ENCODE measurements at places on chromosomes 4 and X.

GRCh38 chrX:151346931-151347543 lies 50.0 kb upstream of the VMA21 start:
- no peak for DNase-seq

GRCh38 chr4:8703857-8704495 lies 111.4 kb downstream of the CPZ start:
- DNase-seq = no peak

GRCh38 chrX:107563824-107564223 lies 64.5 kb upstream of the PRPS1 start:
- no peak for DNase-seq

DNA sequence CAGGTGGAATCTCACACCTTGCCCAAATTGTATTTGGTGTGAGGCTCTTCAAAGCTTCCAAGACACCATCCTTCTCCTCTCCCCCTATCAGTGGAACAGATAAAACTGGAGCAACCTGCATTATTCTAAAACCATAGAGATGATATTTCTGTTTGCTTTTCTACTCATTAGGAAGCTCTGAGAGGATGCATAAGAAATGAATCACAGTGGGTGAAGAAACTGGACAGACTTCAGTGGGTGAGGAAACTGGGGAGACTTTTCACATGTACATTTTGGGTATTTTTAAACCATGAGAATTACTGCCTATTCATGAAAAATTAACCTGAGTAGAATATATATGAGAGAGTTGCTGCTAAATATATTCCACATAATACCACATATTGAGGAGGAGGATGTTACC lies 16.4 kb downstream of the HAND2 start:
- DNase-seq = no peak

DNA sequence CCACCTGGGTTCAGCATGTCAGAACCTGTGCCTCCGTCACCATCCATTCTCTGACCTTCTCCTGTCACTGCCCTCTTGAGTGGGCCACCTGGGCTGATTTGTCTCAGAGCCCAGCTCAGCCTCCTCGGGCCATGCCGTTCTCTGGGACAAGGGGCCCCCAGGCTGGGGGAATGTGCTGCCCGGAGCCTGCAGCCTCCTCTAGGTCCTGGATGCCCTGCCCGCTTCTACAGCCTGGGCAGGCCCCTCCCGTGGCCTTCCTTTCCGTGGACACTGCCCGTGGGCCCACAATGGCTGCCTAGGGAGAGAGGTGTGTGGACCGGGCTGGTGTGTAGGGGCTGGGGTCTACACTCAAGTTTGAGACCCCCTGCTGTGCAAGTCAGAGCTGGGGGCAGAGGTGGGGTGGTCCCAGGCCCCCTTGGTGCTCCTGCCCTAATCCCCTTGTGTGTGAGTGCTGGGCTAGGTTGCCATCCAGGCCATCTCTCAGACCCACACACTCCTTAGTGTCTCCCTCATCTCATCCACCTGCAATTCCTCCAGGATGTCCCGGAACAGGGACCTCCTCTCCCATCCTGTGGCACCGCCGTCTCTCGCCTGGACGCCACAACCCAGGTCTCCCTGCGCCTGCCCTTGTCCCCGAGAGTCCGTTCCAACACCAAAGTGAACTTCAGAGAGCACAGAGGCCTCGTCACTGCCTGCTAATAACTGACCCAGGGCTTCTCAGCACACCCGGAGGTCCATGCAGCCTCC lies 12.4 kb downstream of the PSAPL1 start:
- no peak for DNase-seq

- no peak for DNase-seq
Observed at GRCh38 chr4:3638080-3638795, 106.0 kb upstream of the LRPAP1 start.

GRCh38 chrX:17081968-17082367 lies 135.5 kb downstream of the REPS2 start:
- DNase-seq = no peak

DNA sequence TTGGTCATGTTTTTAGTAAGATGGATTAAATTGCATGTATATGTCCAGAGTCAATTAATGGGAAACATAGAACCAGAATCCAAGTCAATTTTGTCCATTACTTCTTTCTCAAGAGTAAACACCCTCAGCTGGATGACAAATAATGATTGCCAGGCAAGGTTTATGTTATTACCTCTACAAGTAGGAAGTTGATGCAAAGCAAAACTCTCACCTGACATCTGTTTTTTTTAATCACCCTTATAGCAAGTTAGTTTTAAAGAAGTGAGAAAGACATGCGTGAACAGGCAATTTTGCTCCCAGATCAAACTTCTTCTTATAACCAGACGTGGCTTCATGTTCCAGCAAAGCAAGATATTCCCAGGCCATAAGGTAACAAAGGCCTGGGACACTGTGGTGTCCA lies 348.5 kb upstream of the FTHL17 start:
- DNase-seq = no peak

DNA sequence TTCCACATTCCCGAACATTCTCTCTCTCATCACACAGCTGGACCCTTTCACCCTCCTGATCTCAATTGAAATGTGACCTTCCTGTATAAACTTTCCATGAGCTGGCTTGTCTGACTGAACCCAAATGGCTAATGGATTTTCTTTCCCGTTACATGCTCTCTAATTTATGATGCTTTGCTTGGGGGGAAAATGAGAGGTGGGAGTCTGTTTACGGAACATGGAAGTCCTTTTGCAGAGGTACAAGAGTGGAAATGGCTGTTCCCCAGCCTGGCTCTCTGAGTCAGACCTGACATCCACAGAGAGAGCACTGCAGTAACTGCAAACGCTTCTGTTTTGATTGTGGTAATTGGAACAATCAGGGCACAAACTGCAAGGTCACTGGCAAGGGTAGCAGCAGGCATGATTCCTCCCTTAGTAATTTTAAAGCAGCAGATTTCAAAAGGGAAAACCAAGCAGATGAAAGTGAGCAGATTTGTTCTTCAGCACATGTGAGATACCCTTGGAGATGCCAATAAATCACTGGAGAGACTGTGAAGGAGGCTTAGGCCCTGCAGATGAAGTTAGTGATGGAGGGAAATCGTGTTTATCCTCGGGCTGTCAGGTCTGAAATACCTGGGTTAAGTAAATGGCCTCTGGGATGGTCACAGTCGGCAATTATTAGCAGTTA lies 83.9 kb downstream of the SNCA start:
- no peak for DNase-seq
